ENCODE measurements at places on chromosomes 5 and 9.

- DNase-seq = no peak
Measured at GRCh38 chr5:14783691-14784090, 87.9 kb downstream of the ANKH start.

- DNase-seq = peak; percentile 11
Measured at GRCh38 chr9:133589454-133590227, 19.5 kb downstream of the FAM163B start.

- DNase-seq = no peak
Measured at GRCh38 chr9:134181648-134182034, 17.3 kb upstream of the RNU6ATAC start.

DNA sequence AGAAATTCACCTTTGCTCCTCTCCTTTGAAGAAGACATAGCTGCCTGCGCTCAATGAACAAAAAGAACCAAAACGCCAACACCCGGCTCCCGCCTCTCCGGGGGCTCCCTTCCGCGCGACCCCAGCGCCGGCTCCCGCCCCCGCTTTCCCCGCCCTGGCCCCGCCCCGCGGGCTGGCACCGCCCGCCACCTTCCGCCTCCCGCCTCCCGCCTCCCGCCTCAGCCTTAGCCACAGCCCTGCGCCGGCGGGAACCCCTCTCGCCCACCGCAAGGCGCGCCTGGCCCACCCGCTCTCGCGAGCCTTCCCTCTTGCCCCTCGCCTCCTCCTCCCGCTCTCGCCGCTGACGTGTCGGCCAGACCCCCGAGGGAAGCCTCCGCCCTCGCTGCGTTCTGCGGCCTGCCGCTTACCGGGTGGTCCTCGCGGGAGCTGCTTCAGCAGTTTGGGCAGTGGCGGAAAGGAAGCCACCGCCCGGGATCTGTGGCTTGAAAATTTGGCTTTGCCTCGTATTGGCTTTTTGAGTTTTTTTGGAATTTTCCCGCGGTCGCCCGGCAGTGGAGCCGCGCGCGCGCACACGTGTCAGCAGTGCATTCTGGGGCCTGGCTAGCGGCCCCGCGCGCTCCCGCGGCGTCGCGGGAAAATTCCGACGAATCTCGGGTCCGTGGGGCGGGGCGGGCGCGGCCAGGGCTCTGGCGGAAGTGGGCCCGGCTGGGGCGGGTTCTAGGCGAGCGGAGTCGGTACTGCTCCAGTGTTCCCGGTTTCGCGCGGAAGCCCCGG lies at the start of gene FANCC:
Gene FANCC, minus strand, starts transcription at position 591 of the 774 bp plus-strand sequence. CDS start 68,418 bp downstream, outside the sequence.
- peak; percentile 82 for DNase-seq

DNA sequence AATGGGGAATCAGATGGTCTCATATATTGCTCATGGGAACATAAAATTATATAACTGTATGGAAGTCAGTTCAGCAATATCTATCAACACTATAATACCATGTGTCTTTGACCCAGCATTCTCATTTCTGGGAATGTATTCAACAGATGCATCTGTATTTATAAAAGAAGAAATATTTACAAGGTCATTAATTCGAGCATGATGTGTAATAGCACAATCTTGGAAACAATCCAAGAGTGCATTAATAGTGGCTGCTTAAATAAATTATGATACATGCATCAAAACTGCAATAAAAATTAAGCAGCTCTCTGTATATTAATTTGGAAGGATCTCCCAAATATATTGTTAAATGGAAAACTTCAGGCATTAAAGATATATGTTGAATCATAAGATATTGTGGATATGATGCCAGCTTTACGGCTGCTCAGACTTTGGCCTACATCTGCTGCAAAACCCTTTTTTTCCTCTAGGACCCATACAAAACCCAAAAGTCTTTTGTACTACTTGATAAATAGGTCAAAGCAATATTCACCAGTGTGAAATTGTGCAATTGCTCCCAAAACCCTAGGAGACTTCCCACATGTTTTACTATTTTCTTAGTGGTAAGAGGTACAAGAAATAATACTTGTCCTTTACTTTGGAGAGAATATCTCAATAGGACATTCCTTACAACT lies 45.3 kb upstream of the ISOC1 start:
- DNase-seq = no peak

- DNase-seq = no peak
Measured at GRCh38 chr5:143206196-143207053, 197.1 kb downstream of the NR3C1 start.

- DNase-seq = no peak
Measured at GRCh38 chr5:169074839-169075238, 226.1 kb downstream of the SLIT3 start.

DNA sequence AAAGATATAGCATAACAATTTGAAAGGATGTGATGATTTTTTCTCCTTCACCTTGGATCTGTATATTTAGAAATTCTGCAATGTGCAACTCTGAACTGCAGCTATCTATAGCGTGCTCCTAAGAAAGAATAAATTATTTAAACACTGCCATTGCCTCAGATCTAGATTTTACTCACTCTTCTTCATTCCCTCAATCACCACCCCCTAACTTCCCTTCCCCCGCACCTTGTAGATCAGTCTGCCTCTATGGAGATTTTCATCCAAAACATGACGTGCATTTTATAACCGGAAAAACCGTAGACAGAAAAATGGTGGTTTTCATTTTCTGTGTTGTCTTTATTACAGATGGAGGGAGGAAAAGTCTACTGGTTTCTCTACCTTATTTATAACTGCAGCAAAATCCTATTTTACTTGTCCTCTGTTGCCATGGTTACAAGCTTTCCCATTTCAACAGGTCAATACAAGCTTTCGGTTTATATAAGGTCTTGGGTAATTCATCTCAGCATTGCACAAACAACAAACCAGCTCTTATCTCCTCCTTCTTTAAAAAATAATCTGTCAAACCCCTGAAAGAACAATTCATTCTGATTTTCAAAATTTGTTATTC lies 480.0 kb downstream of the TAF11L14 start:
- DNase-seq = no peak

DNA sequence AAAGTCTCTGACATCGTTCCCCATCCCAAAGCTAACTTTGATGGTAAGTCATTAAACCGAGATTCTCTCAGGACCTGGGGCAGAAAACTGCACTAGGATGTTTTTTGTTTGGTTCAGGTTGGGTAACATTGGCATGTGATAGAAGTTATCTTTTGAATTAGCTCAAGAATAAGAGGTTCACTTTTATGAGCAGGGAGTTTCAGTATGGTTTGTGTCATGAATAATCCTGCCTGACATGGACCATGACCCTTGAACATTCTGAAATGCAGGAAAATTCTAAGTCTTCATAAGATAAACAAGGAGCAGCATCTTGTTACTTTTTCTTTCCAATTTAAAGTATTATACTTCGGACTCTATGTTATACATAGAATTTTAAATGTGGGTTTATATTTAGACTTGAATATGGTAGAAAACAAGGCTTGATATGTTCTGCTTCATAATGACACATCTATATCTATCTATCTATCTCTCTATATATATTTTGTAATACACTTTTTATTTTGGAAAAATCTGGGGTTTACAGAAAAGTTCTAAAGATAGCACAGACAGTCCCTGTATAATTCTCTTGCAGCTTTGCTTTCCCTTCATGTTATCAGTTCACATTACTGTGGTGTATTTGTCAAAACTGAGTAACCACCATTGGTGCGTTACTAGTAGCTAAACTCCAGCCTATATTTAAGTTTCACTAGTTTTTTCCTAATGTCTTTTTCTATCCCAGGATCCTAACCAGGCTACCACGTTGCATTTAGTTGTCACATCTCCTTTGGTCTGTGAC lies 102.7 kb upstream of the TAF11L2 start:
- DNase-seq = no peak

DNA sequence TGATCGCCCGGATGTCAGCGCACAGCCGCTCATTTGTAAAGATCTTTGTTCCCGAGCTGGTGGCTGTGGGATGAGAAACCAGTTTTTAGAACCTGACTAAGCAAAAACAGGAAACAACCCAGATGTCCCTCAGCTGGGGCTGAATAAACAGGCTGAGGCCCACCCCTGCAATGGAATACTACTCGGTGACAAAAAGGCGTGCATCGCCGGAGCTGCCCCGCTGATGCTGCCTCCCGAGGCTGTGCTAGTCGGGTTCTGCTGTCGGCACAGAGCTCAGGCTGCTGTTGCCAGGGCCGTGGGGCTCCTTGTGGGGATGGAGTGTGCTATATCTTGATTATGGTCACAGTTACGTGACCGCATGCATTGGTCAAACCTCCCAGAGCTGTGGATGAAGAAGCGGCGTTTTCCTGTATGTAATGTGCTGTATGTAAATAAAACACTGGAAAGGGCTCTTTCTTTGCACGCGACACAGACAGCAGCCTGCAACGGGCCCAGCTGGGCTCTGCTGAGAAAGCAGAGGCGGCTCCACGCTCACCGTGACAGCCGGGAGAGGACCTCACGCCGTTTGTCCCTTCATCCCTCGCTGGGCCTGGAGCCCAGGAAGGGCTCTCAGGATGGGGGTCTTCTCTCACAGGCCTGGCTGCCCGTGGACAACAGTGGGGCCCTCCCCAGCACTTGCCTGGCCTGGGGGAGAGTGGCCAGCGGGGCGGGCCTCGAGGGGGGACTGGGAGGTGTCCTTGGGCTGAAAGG lies 51.5 kb upstream of the RNU6ATAC start:
- no peak for DNase-seq

DNA sequence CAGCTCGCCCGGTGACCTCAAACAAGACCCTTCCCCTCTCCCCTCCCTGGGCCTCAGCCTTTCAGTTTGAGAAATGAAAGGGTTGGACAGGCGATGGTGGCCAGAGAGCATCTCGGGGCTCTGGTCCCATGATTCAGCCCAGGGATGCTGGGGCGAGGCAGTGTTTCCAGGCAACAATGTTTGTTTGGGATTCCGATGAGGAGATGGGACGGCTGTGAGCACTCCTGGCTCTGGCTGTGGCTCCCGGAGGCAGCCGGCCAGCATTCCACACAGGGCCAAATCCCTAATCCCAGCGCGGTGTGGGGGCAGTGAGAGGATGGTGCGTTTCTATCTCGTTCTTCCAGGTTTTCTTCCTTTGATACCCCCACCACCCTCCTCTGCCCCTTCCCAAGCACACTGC lies 66.0 kb downstream of the HMCN2 start:
- DNase-seq = no peak

DNA sequence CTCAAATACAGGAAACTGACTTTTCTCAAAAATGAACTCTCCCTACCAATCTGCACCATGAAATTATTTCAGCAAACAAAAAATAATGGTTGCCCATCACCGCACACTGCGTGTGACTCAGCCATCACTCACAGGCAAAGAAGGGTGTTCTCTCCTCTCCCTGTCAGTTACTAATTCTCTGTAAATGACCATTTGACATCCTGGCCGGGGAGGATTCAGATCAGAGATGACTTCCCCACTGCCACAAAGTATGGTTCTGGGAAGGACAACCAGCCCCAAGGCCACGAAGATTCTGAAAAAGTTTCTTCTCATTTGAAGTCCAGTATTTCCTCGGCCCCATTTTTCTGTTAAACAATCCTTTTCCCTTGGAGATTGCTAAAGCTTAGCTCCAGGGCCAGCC lies 199.4 kb downstream of the AUH start:
- no peak for DNase-seq

DNA sequence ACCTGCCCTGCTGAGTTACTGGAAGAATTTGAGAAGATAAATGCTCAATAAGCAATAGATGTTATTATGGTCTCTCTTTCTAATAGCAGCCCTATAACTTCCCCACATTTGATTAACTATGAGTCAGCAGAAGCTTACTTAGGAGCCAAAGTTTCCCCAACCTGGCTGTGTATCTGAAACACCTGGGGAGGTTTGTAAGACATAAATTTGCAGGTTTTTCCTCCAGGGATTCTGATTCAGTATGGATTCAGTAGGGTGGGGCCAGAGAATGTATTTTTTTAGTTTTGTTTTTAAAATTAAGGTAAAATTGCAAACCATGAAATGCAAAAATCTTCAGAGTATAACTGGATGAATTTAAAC lies 44.9 kb upstream of the GNPDA1 start:
- DNase-seq = no peak

GRCh38 chr9:31103836-31104235 lies 1280.6 kb upstream of the ACO1 start:
- DNase-seq = no peak

- DNase-seq = no peak
Measured at GRCh38 chr5:170745481-170746071, 37.9 kb upstream of the GABRP start.

- DNase-seq = no peak
Measured at GRCh38 chr9:132864691-132865090, 13.4 kb downstream of the AK8 start.

DNA sequence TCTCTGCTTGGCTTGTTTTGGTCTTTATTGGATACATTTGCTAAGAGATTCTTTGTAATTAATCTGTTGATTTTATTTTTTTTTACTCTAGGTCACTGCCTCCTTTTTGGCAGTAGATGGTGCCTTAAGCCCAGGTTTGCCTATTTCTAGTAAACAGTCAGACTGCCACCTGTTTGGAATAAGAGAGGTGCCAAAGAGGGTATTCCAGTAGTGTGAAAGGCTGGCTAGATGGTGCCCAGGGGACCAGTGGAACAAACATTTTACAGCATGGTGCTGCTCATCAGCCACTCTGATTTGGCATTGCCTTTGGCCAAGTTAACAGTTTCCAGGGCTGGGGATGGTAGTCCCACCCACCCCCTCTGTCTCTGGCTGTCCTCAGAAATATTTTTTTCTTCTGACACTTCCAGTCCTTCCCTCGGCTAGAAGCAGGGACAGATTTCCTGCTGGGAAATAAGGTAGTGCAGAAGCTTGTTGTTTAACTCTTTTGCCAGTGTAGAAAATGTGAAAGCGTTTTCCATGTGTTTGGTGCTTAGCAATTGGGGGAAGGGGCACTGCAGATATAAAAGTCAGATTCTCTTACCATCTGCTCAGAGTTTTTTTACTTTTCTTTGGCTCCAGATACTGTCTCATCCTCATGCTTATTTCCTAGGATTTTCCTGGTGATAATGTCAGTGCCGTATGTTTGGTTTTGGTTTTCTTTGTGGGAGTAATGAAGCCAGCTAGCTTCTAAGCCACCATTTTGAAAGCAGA lies 36.6 kb upstream of the FBXL7 start:
- no peak for DNase-seq

- DNase-seq = no peak
Measured at GRCh38 chr5:68886814-68887213, 207.0 kb upstream of the SLC30A5 start.

- no peak for DNase-seq
Measured at GRCh38 chr5:21817668-21818369, 1035.3 kb downstream of the CDH12 start.

- DNase-seq = no peak
Measured at GRCh38 chr9:22528485-22528884, 81.9 kb downstream of the DMRTA1 start.

- no peak for DNase-seq
Measured at GRCh38 chr9:13552606-13553215, 273.2 kb upstream of the MPDZ start.

- DNase-seq = no peak
Measured at GRCh38 chr5:86332851-86333250, 284.9 kb upstream of the COX7C start.

DNA sequence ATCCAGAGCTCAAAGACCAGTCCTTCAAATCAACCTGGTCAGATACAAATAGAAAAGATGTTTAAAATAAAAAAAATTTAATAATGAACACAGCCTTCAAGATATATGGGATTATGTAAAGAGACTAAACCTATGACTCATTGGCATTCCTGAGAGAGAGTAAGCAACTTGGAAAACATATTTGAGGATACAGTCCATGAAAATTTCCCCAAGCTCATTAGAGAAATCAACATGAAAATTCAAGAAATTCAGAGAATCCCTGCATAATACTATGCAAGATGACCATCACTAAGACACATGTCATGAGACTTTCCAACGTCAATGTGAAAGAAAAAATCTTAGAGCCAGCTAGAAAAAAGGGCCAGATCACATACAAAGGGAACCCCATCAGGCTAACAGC lies 512.9 kb upstream of the PTGER4 start:
- DNase-seq = no peak

- peak; percentile 92 for DNase-seq
Measured at GRCh38 chr9:129868872-129869486, 33.7 kb downstream of the USP20 start.

All from T-cell (primary cell).